ENCODE measurements at places on chromosomes 3 and 15. TPM values are rescaled to one million over a fixed set of nuclear protein-coding genes. Genes with fewer than 3 reads are reported as not detected.

GRCh38 chr3:64278625-64279024 lies 53.4 kb upstream of the PRICKLE2 start:
- DNase-seq, result no peak

DNA sequence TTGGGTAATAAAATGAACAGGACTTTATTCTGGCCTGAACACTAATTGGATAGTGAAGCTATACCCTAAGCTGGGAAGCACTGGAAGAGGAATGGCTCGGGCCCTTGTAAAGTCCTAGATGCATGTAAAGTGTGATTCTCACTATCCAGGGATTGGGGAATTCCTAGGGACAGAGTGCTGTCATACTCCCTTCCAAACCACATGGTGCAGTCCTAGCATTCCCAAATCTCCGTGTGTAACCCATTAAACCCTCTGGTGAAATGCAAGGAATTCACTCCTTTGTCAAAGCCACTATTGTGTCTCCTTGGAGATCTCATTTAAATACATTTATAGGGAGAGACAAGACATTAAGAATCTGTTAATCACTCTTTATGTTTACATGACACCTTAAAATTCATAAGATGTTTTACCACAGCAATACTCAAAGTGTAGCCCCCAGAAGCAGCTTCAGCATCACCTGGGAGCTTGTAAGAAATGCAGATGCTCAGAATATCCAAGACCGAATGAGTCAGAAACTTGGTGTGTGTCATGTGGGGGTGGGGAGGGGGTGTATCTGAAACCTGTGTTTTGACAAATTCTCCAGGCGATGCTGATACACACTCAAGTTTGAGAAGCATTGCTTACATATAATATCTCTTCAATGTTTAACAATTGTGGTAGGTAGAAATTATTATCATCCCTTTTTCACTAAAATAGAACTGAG lies 121.8 kb upstream of the NPHP3 start:
- no peak for DNase-seq

DNA sequence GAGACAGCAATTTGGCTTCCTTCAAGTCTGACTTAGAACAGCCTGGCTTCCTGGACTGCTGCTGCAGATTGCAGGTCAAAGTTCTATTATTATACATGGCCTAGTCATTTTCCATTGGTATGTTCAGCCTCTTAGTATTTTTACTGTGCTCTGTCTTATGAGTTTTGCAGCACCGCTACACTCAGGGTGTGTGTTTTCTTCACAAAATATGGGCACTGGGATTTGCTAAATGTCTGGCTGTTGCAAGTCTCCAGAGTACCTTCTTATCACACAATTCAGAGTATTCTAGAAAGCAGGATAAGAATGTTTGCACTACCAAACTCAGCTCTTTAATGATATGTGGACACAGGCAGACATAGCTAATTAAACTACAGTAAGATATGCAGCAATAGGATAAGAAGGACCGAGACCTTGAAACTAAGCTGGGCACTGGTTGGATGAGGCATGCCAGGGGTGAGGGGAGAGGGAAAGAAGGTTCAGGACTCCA lies 203.0 kb upstream of the PDZRN3 start:
- DNase-seq, result no peak

DNA sequence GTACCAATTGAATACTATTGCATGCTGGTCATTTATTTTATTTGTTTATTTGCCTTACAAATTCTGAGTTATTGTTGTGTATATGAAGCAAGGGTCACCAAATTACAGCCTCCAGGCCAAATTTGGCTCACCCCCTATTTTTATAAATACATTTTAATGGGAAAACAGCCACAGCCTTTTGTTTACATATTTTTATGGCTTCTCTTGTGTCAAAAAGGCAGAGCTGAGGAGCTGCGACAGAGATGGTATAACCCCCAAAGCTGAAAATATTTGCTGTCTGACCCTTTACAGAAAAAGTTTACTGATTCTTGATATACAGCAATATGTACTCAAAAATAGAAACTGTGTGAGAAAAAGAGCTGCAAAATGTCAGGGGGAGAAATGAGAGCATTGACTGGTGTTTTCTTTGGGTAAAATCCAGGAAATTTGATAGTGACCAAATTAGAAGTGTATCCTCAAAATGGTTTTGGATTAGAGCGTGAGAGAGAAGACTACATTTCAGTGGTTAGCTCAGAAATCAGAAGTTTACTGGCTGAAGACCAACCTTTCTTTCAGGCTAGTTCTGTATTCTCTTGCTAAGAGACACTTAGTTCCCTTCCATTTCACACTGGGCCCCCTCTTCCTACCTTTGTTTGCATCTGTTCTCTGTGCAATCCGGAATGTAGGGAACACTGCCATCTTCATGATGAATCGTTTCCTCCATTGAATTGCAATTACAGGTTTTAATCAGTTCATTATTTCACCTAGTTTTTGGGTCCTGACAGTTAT lies 757.8 kb downstream of the AGBL1 start:
- no peak for DNase-seq

SI gene
- total RNA-seq, result not detected

ADCY5 gene
- total RNA-seq, result 0.23 TPM

DNA sequence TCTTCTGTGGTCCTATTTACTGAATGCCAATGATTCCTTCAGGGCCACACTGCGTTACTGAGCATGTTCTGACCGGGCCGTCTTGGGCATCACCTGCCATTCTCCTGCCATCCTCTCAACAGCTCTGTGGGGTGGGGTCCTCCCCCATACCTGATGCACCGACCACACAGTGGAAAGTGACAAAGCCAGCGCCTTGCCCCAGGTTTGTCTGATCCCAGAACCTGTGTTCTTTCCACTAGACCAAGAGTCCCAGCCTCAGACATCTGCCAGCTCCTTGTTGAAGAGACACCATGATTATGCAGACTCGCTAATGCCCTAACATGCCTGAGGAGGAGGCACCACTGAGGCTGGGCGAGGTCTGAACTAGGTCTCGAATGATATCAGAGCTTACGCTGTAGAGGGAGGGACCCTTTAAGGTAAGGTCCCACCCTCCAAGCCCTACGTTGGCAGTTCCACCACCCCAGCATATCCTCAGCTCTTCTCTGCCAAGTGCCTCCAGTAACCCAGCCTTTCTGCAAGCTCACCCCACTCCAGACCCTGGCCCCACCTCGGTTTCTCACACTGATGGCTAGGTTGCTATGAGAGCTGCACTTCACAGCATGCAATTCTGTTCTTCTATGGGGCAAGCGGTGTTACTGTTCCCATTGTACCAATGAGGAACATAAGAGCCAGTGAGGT lies 29.8 kb upstream of the PLXNA1 start:
- DNase-seq, result no peak

DNAJC13 gene
- 12.0 TPM for total RNA-seq

ZNF592 gene
- 7.2 TPM for total RNA-seq

DNA sequence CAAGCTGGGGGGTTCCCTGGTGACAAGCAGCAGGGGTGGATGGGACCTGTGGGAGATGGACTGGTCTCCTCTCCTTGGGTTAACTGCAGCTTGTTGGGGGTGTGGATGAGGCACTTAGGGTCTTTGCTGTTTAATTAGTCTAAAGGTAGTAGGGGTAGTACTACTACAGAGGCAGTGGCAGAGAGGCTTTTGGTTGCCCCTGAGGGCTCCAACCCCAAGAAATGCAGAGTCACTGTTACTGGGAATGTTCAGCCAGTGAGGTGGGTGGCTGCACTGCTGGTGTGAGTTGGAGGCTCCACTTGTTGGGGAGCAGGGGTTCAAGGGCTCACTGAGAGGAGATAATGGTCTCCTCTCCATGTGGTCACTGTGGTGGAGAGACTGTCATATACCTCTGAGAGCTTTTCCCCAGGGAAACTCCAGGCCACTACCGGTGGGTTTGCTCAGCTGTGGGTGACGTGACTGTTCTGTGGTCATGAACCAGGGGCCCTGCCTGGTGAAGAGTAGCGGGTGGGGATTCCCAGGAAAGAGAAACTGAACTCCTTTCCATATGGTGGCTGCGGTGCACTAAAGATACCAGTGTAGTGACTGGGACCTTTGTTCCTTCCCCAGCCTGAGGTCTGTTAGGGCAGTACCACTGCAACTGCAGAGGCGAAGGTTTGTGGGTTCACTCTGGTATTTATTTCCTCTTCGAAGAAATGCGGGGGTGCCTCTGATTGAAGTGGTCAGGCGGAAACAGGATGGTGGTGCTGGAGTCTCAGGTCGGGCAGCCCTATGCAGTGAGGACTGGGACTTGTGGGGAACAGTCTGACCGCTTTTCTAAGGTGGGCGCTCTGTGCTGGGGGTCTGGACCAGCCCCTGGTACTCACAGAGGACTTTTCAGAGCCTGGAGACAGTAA lies 68.9 kb upstream of the TNFSF10 start:
- peak; percentile 41 for DNase-seq

- no peak for DNase-seq
Measured at GRCh38 chr15:45704329-45705249, 69.8 kb downstream of the SQOR start.

DNA sequence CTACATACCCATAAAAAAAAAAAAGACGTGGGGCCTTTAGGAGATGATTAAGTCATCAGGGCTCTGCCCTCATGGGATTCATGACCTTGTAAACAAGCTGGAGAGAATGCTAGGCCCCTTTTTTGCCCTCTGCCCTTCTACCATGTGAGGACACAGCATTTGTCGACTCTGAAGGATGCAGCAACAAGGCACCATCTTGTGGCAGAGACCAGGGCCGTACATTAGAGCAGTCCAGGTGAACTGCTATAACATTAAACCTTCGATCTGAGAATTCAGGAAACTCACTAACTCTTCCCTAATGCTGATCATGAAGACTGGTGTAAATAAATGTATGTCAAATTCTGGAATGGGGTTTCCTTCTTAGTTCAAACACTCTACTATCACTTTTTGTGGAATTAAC lies 30.7 kb upstream of the SIAH2 start:
- DNase-seq, result no peak

GRCh38 chr15:32029409-32029861 lies 880 bp upstream of the CHRNA7 start:
- peak; percentile 41 for DNase-seq

All from Caki2 (cell line).